ENCODE measurements at places on chromosomes 16 and 17.

- no peak overlapping the region for H3K27ac ChIP-seq
- no peaks in the 10 kb centered on the region for H3K36me3 ChIP-seq
- H3K27me3 ChIP-seq = peaks cover 49% of the 10 kb centered on the region
- DNase-seq = no peak
Measured at GRCh38 chr16:23976524-23976923, 140.7 kb downstream of the PRKCB start.

GRCh38 chr17:7647018-7647417 is 3.7 kb upstream of the ATP1B2 start:
- no peak overlapping the region for H3K27ac ChIP-seq
- H3K36me3 ChIP-seq = no peaks in the 10 kb centered on the region
- H3K27me3 ChIP-seq = peaks cover 38% of the 10 kb centered on the region
- peaks cover 11% of the 10 kb centered on the region for H3K4me1 ChIP-seq
- no peak overlapping the region for H3K4me3 ChIP-seq
- no peak for DNase-seq

DNA sequence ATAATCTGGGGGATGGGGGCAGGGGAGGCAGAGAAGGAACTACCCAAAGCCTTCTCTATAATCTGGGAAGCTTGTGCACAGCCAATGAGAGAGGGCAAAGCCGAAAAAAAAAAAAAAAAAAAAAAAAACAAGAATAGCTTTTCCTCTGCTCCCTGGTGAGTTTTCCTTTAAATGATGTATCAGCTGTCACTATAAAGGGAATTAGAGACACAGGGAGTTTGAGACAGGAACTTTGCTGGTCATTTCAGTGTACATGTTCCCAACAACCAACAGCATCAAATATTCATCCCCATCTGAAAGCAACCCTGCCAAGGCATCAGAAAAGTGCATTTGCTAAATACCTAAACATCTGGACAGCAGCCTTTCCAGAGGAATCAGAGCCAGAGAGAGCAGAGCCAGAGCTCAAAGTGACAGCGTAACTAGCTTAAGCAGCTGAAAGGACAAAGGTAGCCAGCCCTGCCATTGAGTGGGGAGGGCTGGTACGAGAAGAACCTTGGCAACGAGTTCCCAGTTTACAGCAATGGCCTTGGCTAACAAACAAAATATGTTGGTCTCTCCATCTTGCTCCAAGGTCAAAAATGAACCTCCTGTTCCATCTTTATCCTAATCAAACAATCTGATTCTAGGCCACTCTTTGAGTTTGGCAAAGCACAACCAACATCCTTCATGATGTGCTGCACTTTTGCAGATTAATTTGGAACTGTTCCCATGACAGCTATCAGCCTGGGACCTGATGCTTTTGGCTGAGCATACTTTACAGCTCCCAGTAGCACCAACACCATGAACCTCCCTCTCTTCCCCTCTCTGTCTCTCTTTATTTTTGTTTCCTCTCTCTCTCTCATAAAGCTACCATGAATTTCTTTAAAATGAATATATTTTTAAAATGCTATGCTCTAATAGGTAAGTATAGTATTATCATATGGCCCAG is 143.7 kb upstream of the GNAO1 start:
- H3K4me3 ChIP-seq = no peak overlapping the region
- DNase-seq = no peak
- no peak overlapping the region for H3K27ac ChIP-seq
- no peaks in the 10 kb centered on the region for H3K36me3 ChIP-seq
- no peaks in the 10 kb centered on the region for H3K4me1 ChIP-seq

DNA sequence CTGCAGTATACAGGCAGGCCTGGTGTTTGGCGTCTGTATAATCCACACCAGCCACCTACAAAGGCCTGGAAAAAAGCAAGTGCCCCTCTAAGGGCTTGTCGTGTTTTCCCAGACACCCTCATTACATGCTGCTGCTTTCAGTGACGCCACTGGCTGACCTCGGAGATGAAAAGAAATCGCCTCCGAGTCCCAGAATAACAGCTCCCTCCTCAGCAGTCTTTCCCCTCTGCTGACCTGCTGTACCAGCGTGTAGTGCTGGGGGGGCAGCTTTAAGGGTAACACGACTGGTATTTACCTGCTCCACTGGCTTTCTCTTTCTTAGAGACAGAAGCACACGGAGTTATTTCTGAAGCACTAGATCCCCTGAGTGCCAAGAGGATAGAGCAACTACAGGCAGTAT is 296.8 kb downstream of the GRIN2A start:
- peaks cover 10% of the 10 kb centered on the region for H3K27me3 ChIP-seq
- no peak overlapping the region for H3K27ac ChIP-seq
- no peaks in the 10 kb centered on the region for H3K36me3 ChIP-seq
- H3K4me3 ChIP-seq = no peak overlapping the region
- H3K4me1 ChIP-seq = no peaks in the 10 kb centered on the region

DNA sequence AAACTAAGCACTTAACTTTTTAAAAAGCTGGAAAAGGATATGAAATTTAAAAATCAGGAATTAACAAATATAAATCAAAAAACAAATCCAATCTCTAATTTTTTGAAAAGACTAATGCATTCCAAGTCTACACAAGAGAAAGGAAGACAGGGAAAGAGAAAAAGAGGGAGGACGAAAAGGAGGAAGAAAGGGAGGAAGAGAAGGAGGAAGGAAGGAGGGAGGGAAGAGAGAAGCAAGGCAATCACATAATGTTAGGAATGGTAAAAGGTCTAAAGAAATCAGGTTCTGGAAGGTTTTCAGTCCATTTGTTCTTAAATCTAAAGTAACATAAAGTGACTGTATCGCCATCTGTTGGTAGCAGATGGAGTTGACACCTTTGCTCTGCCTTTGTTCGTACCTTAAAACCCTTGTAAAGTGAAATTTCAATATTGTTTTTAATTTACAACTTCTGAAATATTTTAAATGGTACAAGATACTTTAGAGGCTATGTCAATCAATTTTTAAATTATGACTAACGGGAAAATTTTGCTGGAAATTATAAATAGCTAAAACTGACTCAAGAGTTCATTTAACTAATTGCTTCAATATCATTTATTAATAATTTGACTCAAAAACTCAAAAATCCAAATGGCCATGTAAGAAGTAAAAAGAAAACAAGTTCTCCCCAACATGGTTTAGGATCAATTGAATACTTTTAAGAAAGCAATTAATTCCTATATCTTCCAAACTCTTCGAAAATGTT is 20.4 kb upstream of the CDYL2 start:
- H3K27ac ChIP-seq = no peak overlapping the region
- no peak overlapping the region for H3K4me3 ChIP-seq
- H3K27me3 ChIP-seq = peaks cover 6% of the 10 kb centered on the region
- DNase-seq = no peak
- no peaks in the 10 kb centered on the region for H3K4me1 ChIP-seq
- no peaks in the 10 kb centered on the region for H3K36me3 ChIP-seq

GRCh38 chr16:88060524-88061219 is 109.4 kb downstream of the BANP start:
- H3K27ac ChIP-seq = no peak overlapping the region
- no peak overlapping the region for H3K4me3 ChIP-seq
- H3K4me1 ChIP-seq = no peaks in the 10 kb centered on the region
- no peak for DNase-seq
- peaks cover 6% of the 10 kb centered on the region for H3K36me3 ChIP-seq
- no peaks in the 10 kb centered on the region for H3K27me3 ChIP-seq

GRCh38 chr16:50169555-50170096 is 16.5 kb downstream of the TENT4B start:
- H3K27me3 ChIP-seq = no peaks in the 10 kb centered on the region
- peaks cover 6% of the 10 kb centered on the region for H3K4me1 ChIP-seq

Measured in progenitor cell of endocrine pancreas (in vitro differentiated cells).